ENCODE measurements at places on chromosomes 4 and X.

- DNase-seq = no peak
Measured at GRCh38 chrX:11298600-11298999, 5.4 kb downstream of the AMELX start.

DNA sequence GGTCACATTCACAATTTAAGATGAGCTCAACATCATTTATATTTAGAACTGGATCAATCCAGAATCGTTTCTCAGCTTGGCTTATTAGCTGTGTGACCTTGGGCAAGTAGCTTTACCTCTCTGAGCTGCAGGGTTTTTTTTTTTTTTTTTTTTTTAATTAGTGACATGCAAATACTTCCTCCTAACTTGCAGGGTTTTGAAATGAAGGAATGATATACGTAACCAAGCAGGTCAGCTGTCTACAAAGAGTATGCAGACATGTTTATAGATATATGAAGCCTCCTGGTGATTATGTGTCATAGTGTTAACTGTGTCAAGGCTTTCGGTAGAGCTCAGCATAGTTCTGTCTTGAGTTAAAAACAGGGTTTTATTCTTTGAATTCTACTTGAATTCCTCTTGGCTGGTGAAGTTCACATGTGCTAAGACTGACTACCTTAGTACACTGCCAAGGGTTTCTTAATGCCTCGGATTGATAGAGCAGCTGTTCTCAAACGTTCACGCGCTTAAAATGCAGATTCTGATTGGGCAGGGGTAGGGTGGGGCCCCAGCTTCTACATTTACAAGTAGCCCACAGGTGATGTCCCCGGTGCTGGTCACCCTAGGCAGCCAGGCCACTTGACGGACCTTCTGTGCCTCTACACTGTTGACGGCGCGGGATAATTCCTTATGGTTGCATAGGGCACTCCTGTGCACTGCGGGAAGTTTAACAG is 654 bp upstream of the STS start:
- peak; percentile 17 for DNase-seq

DNA sequence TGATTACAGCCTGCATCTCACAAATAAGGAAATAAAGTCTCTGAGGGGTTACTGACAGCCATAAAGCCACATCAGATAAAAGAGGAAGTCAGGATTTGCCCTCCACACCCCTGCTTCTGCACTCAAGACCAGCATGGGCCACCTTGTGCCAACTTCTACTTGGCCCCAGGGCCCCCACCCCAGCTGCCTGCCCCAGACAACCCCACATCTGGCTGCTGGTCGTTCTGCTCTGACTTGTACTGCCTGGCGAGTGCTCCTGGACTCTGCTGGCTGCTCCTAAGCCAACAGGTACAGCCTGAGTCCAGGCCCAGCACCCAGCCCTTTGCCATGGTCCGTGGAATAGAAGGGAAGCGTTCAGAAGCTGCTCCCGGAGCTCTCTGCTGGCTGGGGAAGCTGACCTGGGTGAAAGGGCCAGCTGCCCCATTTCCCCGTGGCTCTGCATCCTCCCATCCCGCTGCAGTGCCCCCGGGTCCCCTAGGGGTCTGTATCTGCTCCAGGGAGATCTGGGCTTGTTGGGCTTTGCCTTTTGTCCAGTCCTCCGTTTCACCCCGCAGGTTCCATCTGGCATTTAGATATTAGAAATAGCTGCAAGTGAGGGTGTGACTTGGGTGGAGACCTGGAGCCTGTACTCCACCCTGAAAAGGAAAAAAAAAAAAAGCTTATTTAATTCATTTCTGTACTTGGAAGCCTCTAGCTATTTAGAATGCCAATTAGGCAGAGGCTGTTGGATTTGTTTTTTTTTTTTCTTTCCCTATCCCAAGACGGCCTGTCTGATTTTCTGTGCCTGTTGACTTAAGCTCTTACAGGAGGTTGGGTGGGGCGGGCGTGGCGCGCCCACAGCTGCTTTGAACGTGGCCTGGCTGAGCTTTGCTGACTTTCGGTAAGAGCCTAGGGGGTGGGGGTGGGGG is 194.7 kb downstream of the PTTG2 start:
- no peak for DNase-seq

DNA sequence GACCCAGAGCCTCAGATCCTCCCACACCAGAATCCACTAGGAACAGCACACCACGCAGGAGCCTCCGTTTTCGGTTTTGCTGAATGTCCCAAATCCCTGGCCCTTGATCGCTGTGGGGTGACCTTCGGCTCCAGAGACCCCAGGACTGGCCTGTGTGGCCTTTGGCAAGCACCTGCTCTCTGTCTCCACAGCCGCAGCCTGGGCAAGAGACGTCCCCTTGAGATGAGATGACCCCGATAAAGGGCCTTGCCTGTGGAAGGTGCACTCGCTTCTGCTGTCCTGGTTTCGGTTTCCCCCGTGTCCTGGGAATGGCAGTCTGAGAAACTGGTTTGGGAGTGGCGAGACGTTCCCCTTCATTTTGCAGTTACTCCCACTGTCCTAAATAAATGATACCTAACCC is 9.6 kb downstream of the PSAPL1 start:
- no peak for DNase-seq

DNA sequence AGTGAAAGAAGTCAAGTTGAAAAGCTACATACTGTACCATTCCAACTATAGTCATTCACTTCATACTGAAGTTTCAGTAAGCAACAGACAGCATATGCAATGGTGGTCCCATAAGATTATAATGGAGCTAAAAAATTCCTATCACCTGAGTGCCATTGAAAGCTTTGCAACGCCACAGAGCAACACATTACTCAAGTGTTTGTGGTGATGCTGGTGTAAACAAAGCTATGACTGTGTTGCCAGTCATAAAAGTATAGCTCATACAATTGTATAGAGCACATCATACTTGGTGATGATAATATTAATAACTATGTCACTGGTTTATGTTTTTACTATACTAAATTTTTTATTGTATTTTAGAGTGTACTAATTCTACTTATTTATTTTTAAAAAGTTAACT is 78.9 kb downstream of the NAF1 start:
- DNase-seq = no peak

DNA sequence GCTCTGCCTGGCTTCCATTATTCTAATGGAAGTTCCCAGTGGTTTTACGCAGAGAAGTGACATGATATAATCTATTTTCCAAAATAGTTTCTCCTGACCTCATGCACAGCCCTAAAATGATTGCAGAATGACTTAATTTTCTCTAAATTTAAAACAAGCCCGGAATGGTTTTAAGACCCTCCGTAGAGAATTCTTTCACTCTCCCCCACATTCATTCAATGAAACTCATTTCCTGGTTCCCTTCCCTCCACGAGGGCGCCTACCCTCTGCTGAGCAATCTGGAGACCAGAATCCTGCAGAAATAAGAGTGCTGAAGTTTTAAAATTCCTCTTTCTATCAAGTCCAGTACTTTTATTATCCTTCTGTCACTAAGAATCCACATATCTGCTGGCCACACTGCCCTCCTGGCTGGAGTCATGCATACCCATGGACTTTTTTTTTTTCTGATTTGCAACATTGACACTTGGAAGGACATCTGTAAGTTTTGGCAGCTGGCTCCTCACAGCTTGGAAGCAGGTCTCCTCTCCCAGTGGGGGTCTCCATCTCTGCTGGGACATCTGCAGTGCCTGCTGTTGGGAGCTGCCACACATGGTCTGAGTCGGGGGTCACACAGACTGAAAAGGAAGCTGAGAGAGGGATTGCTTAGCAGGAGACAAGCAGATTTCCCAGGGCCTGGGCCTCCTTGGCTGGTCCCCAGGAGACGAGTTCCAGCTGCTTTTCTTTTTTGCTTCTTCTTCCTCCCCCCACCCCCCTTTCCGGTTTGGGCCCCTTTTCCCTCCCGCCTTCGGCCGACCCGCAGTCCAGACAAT is 86.1 kb downstream of the SOWAHB start:
- DNase-seq = no peak

DNA sequence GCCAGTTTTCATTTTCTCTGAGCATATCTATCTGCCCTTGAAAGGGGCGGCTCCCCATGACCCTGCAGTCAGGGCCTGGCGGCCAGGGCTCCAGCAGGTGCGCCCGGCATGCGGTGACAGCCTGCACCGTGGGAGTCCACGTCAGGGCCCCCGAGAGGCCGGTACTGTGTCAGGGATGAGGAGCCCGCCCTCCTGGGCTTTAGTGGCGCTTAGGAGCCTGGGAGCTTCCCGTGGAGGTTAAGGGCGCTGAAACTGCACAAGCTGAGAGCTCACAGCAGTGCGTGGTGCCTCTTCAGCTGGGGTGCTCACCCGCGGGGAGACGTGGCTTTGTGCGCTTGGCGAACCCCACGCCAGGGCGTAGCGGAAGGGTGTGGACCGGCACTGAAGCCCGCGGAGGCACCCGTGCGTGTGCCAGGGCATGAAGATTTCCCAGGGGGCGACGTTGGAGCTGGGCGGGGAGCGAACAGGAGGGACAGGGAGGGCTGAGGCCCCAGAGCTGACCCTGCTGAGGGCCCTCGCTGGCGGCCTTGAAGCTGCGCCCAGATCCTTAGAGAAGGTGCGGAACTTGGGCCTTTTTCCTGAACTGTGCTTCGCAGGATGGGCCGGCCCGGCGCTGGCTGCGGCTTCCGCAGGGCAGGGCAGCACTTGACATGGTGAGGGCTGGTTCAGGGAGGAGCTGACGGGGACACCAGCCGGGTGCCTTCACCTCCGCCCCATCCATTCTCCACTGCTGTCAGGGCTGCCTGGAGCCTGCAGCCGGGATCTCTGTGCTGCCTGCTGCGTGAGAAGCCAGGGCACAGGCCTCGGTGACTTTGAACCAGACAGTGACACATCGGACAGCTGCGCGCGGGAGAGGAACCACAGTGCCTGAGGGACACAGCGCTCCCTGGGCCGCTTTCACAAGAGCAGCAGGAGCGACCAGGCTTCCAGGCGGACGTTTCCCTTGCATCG is 32.9 kb downstream of the HTT-AS start:
- DNase-seq = no peak

DNA sequence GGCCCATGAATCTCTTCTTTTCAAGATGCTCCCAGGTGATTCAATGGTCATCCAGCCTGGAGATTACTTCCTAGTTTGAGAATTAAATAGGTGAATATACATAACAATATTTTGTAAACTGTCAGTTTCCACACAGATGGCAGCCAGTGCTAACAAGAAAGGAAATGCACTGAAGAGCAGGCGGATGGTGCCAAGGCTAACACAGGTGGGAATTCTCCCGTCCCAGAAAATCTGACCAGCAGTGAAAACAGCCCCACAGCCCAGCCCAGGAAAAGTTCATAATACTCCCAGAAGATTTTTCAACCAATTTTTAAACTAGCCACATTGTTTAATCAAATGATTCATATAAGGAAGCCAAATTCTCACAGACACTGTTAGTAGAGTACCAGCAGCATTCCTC is 387.2 kb upstream of the GATB start:
- DNase-seq = no peak

Data from naive thymus-derived CD8-positive, alpha-beta T cell (primary cell).